NCI-H2081 (cell line): ENCODE measurements at places on chromosomes 2 and 18.

GRCh38 chr2:133821107-133821760 is 253.0 kb upstream of the NCKAP5 start:
- no peak for DNase-seq

- DNase-seq, result no peak
Observed at GRCh38 chr2:179855673-179856072, 5.7 kb downstream of the ZNF385B start.

- DNase-seq, result no peak
Observed at GRCh38 chr2:153354377-153354776, 124.2 kb downstream of the RPRM start.

DNA sequence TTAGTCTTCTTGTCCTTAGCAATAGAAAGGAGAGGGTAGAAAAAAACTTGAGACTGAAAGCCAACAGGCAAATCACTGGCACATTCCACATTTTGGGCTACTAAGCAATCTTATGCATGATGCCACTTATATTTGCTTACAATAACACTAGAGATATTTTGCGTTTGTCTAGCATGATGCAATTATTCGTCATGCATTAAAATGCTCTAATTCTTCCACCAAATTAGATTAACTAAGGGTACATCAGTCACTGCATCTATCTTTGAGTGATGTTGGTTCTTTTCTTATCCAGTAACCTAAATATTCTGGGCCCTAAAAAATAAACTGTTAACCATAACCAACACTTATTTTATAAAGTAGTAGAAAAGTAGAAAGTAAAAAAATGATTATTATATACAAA is 1311.7 kb upstream of the CDH2 start:
- DNase-seq, result no peak

- DNase-seq, result no peak
Observed at GRCh38 chr2:177843188-177843587, 229.4 kb downstream of the PDE11A start.

- no peak for DNase-seq
Observed at GRCh38 chr2:172856606-172857005, 121.0 kb downstream of the RAPGEF4 start.

GRCh38 chr2:152694161-152694661 is 23.1 kb downstream of the PRPF40A start:
- no peak for DNase-seq

DNA sequence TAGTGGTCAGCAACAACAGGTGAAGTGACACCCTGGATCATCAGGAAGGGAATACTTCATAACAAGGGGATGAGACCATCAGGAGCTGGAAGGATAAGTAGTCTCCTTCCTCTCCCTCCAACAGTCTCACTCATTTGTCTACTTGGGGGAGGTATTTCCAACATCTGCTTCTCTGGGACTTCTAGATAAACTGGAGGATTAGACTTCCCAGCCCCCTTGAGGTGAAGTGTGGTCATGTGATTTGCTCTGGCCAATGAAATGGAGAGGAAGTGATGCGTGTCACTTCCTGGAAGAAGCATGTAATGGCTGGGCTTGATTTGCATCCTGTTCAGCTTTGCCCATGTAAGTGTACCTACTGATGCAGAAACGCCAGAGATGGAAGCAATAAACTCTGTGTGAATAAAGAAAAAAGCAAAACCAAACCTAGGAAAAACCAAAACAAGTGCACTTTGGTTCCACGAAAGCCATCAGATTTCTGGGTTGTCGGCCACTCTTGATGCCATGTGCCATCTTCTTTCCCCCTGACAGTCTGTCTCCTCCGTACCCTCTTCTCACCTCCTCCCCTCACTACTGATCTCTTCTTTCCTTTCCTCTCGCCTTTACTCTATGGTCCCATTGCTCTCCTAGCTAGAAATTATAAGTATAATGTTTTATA is 76.1 kb upstream of the DNMT3A start:
- no peak for DNase-seq

- no peak for DNase-seq
Observed at GRCh38 chr2:77512507-77512906, 9.7 kb downstream of the LRRTM4 start.

- no peak for DNase-seq
Observed at GRCh38 chr2:20626698-20627513, 24.0 kb downstream of the HS1BP3 start.

GRCh38 chr2:76008001-76008702 is 297.4 kb upstream of the GCFC2 start:
- no peak for DNase-seq

- no peak for DNase-seq
Observed at GRCh38 chr2:71467180-71467815, 13.9 kb downstream of the DYSF start.

- no peak for DNase-seq
Observed at GRCh38 chr2:69581774-69582581, 61.6 kb downstream of the AAK1 start.

DNA sequence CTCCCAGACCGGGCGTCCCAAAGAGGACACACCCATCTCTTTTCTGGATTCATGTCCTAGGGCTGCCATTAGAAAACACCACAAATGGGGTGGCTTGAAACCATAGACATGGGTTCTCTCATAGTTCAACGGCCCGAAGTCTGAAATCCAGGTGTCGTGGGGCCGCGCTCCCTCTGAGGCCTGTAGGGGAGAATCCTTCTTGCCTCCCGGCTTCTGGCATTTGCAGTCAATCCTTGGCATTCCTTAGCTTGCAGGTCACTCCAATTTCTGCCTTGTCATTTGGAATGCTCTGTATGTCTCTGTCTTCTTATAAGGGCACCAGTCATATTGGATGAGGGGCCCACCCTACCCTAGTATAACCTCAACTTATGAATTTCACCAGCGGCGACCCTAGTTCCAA is 65.1 kb downstream of the CYB5A start:
- DNase-seq, result no peak

- no peak for DNase-seq
Observed at GRCh38 chr2:122390406-122390805, 635.0 kb downstream of the TSN start.
